ENCODE measurements at places on chromosomes 11 and 22.

DNA sequence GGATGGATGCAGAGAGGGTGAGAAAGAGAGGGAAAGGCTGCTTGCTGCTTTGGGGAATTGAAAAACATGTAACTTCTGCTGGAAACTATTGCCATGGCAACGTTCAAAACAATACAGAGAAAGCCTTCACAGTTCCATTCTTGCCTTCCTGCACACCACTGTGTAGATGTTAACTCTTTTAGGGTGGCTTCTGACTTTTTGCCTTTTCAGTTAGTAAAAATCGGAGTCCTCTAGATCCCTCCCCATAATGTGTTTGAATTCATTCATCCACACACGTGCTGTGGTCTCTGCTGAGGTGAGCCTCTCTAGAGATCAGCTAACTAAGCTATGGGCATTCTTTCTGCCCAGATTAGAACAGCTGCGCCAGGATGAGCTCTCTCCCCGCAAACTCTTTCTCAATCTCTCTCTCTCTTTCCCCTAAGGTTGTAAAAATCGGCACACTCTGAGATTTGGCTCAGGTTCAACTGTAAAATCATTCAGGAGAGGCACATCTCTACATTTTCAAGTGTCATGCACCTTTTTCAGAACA lies 1178.3 kb downstream of the LRRC4C start:
- no peak for DNase-seq

GRCh38 chr11:8746331-8746974 lies 63.9 kb downstream of the RPL27A start:
- no peak for DNase-seq

- no peak for DNase-seq
Measured at GRCh38 chr11:97973352-97973857, 1047.3 kb upstream of the CNTN5 start.

- no peak for DNase-seq
Measured at GRCh38 chr22:26374391-26375026, 54.6 kb upstream of the ASPHD2 start.

GRCh38 chr11:93870616-93871015 lies 20.2 kb upstream of the VSTM5 start:
- DNase-seq = no peak
